ENCODE measurements at places on chromosomes 5 and 9. TPM values are rescaled to one million over a fixed set of nuclear protein-coding genes. Genes with fewer than 3 reads are reported as not detected.

DNA sequence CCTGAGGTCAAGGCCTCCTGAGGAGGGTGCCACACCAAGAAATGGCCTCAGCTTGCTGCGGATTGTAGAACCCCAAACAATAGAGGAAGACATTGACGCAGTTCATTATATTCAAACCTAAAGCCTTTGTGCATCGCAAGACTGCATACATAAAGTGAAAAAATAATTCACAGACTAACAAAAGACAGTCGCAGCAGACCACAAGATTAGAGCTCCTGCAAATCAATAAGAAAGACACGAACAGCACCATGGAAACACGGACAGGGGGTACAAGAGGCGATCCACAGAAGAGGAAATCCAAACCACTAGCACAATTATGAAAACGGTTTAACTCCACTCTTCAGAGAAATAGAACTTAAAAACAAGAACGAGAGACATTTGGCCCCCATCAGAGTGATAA is 10.0 kb upstream of the TCOF1 start:
- no peaks in the 10 kb centered on the region for H3K36me3 ChIP-seq
- H3K27me3 ChIP-seq = peaks cover 1% of the 10 kb centered on the region
- H3K27ac ChIP-seq = no peak overlapping the region
- no peak overlapping the region for H3K4me3 ChIP-seq
- no peak for DNase-seq

ENC1 gene
- 0.60 TPM for total RNA-seq

PCDHGA8 gene
- not detected for total RNA-seq

GPR150 gene
- 0.52 TPM for total RNA-seq

DNA sequence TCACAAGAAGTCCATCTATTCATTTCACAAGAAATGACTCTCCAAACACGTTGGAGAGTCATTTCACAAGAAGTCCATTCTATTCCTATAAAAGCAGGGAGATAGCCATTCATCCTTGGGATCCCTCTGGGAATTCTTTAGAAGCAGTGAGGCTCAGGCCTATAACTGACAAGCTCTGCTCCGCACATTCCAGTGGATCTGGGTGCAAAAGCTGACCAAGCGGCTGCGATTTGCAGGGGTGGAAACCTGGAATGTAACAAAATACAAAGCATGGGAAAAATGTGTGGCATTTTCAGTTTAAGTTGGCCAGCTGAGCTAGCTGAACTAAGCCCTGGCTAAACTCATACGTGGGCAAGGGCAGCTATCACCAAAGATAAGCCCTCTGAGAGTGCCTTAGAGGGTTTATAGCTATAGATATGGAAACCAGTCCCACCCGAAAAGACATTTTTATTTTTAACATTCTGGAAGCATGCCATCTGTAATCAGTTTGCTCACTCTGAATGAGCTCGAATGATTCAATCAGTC is 8.7 kb downstream of the TAS2R1 start:
- no peak for DNase-seq
- H3K27me3 ChIP-seq = no peaks in the 10 kb centered on the region
- no peaks in the 10 kb centered on the region for H3K4me1 ChIP-seq
- H3K36me3 ChIP-seq = no peaks in the 10 kb centered on the region
- H3K4me3 ChIP-seq = no peak overlapping the region

DNA sequence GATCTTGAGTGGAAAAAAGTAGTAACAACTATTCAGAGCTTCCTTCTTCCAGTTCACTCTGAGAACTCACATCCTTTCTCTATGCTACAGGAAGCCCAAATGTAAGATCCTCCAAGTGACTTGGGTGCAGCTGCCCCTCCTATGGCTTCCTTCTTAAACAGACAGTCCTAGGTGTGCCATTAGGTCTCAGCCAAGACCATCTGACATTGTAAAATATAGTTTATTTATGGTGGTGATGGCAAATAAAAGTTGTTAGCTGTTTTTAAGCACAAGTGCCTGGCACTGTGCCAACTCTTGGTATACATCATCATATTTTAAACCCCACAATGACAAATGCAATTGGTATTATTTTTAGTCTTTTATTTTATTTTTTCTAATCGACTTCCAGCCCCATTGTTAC is 58.1 kb downstream of the TMEM252 start:
- DNase-seq = no peak
- no peak overlapping the region for H3K27ac ChIP-seq
- H3K4me3 ChIP-seq = no peak overlapping the region
- H3K4me1 ChIP-seq = no peaks in the 10 kb centered on the region
- H3K27me3 ChIP-seq = peaks cover 6% of the 10 kb centered on the region
- no peaks in the 10 kb centered on the region for H3K36me3 ChIP-seq

GRCh38 chr5:73694089-73694488 is 68.1 kb downstream of the ARHGEF28 start:
- peaks cover 10% of the 10 kb centered on the region for H3K4me1 ChIP-seq
- no peak overlapping the region for H3K4me3 ChIP-seq
- DNase-seq = peak; percentile 5
- peaks cover 25% of the 10 kb centered on the region for H3K27me3 ChIP-seq
- no peak overlapping the region for H3K27ac ChIP-seq

C9 gene
- total RNA-seq = not detected

- H3K4me1 ChIP-seq = peaks cover 4% of the 10 kb centered on the region
- DNase-seq = peak; percentile 19
- peak overlapping the region; percentile 35 for H3K4me3 ChIP-seq
- no peaks in the 10 kb centered on the region for H3K36me3 ChIP-seq
- peaks cover 24% of the 10 kb centered on the region for H3K27me3 ChIP-seq
These were observed 16.5 kb downstream of the GRXCR2 start for GRCh38 chr5:145856285-145856818.

IFNB1 gene
- total RNA-seq = 0.62 TPM

GPRIN1 gene
- total RNA-seq = 1.7 TPM

SGTB gene
- 18.2 TPM for total RNA-seq

- no peak overlapping the region for H3K4me3 ChIP-seq
- peaks cover 30% of the 10 kb centered on the region for H3K36me3 ChIP-seq
- no peaks in the 10 kb centered on the region for H3K4me1 ChIP-seq
- no peaks in the 10 kb centered on the region for H3K27me3 ChIP-seq
- no peak overlapping the region for H3K27ac ChIP-seq
- no peak for DNase-seq
These were observed 73.7 kb downstream of the INSL6 start for GRCh38 chr9:5111696-5112095.

GRCh38 chr9:106868565-106868964 is 5.6 kb downstream of the ZNF462 start:
- H3K27me3 ChIP-seq = peaks cover 29% of the 10 kb centered on the region
- H3K4me3 ChIP-seq = no peak overlapping the region
- H3K36me3 ChIP-seq = no peaks in the 10 kb centered on the region
- DNase-seq = no peak
- peaks cover under 1% of the 10 kb centered on the region for H3K4me1 ChIP-seq

ISL1 gene
- total RNA-seq = not detected

DNA sequence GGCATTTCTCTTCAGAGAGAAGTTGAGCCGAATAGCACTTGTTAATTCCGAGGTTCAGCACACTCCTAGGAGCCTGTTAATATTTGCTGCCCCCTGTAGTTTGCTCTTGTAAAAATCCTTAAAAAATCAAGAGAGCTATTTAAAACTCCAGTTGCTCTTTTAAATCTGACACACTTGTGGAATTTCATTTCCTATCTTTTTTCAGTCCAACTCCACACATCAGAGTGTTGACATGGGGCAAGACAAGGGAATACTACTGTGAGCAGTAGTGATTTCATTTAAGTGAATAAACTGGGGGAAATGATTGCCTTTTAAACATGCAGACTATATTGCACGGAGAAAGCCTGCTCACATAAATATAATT is 1096.3 kb upstream of the DMAC1 start:
- DNase-seq = no peak
- no peak overlapping the region for H3K27ac ChIP-seq
- peaks cover 8% of the 10 kb centered on the region for H3K27me3 ChIP-seq

KCNT1 gene
- not detected for total RNA-seq

CD74 gene
- total RNA-seq = 294 TPM

GRCh38 chr9:124392871-124393460 is 22.3 kb downstream of the PSMB7 start:
- no peak overlapping the region for H3K4me3 ChIP-seq
- no peak overlapping the region for H3K27ac ChIP-seq
- peaks cover 10% of the 10 kb centered on the region for H3K36me3 ChIP-seq
- H3K4me1 ChIP-seq = peaks cover 47% of the 10 kb centered on the region
- DNase-seq = no peak

GRCh38 chr5:173594061-173594460 is 22.4 kb downstream of the BOD1 start:
- no peaks in the 10 kb centered on the region for H3K4me1 ChIP-seq
- DNase-seq = no peak
- no peaks in the 10 kb centered on the region for H3K27me3 ChIP-seq
- H3K4me3 ChIP-seq = no peak overlapping the region

DNA sequence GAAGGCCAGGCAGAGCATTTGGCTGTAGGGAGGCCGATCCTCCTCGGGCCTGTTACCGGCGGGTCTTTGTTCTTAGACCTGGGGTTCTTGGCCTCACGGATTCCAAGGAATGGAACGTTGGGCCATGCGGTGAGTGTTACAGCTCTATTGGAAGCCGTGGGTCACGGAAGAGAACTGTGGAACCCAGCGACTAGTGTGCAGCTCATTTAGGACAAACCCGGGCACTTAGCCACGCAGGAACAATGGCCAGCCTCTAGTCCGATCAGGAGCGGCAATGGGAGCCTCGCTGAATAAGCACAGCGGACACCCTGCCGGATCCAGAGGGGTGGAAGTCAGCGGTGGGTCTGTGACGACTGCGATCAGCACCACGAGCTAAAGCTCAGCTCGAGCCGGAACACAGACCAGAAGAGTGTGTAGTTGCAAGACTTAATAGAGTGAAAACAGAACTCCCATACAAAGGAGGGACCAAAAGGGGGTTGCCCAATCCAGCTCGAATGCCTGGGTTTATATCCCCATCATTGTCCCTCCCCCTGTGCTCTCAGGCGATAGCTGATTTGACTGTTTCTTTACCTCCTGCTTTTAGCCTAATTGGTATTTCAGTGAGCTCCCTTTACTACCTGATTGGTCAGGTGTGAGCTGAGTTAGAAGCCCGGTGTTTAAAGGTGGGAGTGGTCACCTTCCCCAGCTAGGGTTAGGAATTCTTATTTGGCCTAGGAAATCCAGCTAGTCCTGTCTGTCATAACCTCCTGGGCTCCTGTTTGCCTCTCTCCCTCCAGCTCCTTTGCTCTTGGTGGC is 53.7 kb upstream of the RPL26L1 start:
- H3K27me3 ChIP-seq = no peaks in the 10 kb centered on the region
- H3K36me3 ChIP-seq = peaks cover 3% of the 10 kb centered on the region
- H3K4me3 ChIP-seq = no peak overlapping the region
- DNase-seq = no peak
- H3K4me1 ChIP-seq = peaks cover 6% of the 10 kb centered on the region

DNA sequence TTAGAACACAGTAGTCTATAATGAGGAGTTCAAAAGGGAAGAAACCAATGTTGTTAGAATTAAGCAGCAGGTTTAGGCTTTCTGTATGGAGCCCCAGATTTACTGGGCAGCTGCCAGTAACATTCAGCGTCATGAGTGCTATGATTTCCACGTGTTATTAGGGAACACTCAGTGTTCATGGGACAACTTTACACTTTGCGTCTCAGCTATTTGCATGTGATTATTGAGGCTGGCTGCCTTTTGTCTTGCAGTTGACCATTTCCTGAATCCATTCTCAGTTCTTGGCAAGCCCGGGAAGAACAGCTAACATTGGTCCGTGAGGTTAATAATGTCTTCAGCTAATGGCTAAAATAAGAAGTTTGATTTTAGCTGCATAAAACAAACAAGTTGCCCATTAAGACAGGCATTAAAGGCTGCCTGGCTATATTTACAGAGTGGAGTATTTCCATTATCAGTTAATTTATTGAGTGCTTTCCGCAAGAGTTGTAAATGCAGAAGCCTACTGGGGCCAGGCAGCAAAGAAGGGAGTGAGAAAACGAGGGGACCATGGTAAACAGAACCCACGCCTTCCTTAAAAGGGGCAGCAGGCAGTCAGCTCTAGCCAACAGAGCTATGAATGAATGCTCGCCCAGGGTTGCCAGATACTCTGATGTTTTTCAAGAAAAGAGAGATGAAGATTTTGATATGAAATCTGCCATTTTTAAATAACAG is 120.9 kb downstream of the PIP5K1B start:
- no peaks in the 10 kb centered on the region for H3K36me3 ChIP-seq
- H3K27ac ChIP-seq = no peak overlapping the region
- DNase-seq = no peak
- no peaks in the 10 kb centered on the region for H3K4me1 ChIP-seq
- peaks cover 5% of the 10 kb centered on the region for H3K27me3 ChIP-seq

CARD9 gene
- 1.5 TPM for total RNA-seq

TAF11L4 gene
- total RNA-seq = not detected

SPATA24 gene
- 4.0 TPM for total RNA-seq

C8G gene
- total RNA-seq = 0.90 TPM

DNA sequence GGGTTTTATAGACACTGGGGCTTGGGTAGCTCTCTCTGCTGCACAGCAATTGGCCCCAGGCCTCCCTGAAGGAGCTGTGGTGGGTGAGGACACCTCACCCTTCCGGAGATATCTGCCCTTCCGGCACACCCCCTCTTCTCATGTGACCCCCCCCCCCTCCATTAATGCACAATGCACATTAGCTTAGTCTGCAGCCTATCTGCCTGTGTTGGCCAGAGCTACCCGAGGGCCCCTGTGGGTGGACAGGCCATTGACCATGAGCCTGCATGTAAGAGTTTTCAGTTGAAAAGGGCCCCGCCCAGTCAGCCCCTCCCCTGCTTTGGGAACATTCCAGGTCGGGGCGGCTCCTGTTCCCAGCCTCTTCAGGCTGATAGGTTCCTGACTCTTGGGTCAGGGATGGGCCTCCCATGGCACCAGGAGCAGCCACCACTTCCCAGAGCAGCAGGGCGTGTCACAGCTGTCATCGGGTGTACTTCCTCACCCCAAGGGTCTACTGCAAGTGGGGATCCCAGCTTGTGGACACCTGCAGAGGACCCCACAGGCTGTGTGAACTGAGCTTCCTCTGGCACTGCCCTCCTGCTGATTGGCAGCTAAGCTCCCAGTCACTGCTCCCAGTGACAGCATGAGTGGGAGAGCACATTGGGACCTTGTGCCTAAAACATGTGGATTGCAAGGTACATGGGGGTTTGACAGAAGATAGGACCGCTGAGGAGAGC is 17.8 kb downstream of the PHF2 start:
- H3K27me3 ChIP-seq = no peaks in the 10 kb centered on the region
- H3K36me3 ChIP-seq = no peaks in the 10 kb centered on the region
- no peak for DNase-seq
- H3K4me3 ChIP-seq = no peak overlapping the region
- no peak overlapping the region for H3K27ac ChIP-seq
- peaks cover 39% of the 10 kb centered on the region for H3K4me1 ChIP-seq

SLC46A2 gene
- total RNA-seq = not detected

DNA sequence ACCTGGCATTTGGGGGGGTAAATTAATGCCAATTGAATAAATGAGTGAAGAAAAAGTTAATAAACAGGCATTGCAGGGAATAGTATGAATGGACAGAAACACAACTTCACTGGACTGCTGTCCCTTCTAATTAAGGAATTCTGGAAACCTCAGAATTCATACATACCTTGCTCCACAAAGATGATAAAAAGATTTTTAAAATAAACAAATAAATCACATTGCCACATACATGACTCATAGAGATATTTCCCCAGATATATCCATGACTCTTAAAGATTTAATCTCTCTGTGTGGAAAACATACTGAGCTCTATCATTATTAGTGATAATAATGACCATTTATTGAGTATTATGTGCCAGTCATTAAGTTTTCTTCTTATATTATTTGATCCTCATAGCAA is 469.0 kb upstream of the MEF2C start:
- H3K27ac ChIP-seq = no peak overlapping the region
- H3K27me3 ChIP-seq = no peaks in the 10 kb centered on the region
- H3K36me3 ChIP-seq = no peaks in the 10 kb centered on the region

TSTD2 gene
- total RNA-seq = 15.3 TPM

RETREG1 gene
- 25.1 TPM for total RNA-seq

IL13 gene
- 0.72 TPM for total RNA-seq

GRCh38 chr5:180139731-180140055 is 68.1 kb upstream of the RNF130 start:
- H3K27me3 ChIP-seq = peaks cover 5% of the 10 kb centered on the region
- no peak overlapping the region for H3K27ac ChIP-seq
- DNase-seq = no peak
- H3K36me3 ChIP-seq = no peaks in the 10 kb centered on the region
